MCF 10A (cell line): ENCODE measurements at places on chromosomes 7 and 10. TPM values are rescaled to one million over a fixed set of nuclear protein-coding genes. Genes with fewer than 3 reads are reported as not detected.

The HDAC9 gene
- total RNA-seq: 11.3 and 26.0 TPM in 2 replicates

The AGR3 gene
- total RNA-seq: not detected in 2 replicates

The HK1 gene
- total RNA-seq: 126 and 134 TPM in 2 replicates

The KAZALD1 gene
- 2.4 and 6.7 TPM in 2 replicates for total RNA-seq

The CALHM3 gene
- not detected in 2 replicates for total RNA-seq

The PALD1 gene
- 0.12 TPM in 1 of 2 replicates, not detected in the other for total RNA-seq

The NACAD gene
- total RNA-seq: not detected in 2 replicates

The FFAR4 gene
- not detected in 2 replicates for total RNA-seq

The RBM17 gene
- total RNA-seq: 113 and 128 TPM in 2 replicates

The SPDYE8 gene
- not detected in 2 replicates for total RNA-seq

The CHST3 gene
- total RNA-seq: 28.7 and 29.3 TPM in 2 replicates

The SORBS1 gene
- 0.61 and 1.0 TPM in 2 replicates for total RNA-seq

The ASZ1 gene
- total RNA-seq: not detected in 2 replicates

The CRHR2 gene
- total RNA-seq: not detected in 2 replicates

The SPACDR gene
- total RNA-seq: 0.49 and 0.74 TPM in 2 replicates

The PSD gene
- 0.66 and 0.75 TPM in 2 replicates for total RNA-seq
